Activated CD4-positive, alpha-beta T cell treated with anti-CD3 and anti-CD28 coated beads, Interleukin-2, amount 10 ng/mL, durations not matched to agents 24 days and 14 days (primary cell): ENCODE measurements at places on chromosomes 5 and 9.
A peak's percentile ranks its signal among the peaks of the same experiment; 100 is the strongest.

DNA sequence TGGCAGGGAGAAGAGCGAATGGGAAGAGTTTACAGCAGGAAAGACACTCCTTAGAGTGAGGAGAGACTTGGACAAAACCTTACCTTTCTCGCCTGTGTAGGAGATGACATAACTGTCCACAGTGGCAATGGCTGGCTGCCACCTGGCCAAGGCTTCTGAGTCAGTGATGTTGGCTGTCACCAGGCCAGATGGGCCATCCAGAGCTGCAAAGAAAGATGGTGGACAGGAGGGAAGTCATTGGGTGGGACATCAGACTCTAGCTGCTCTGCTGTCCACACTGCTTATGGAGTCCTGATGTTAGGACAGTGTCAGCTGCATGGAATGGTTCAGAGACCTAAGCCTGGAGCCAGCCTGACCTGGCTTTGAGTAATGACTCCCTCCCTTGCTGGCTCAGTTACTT lies 79.8 kb downstream of the TNC start:
- DNase-seq, result no peak

DNA sequence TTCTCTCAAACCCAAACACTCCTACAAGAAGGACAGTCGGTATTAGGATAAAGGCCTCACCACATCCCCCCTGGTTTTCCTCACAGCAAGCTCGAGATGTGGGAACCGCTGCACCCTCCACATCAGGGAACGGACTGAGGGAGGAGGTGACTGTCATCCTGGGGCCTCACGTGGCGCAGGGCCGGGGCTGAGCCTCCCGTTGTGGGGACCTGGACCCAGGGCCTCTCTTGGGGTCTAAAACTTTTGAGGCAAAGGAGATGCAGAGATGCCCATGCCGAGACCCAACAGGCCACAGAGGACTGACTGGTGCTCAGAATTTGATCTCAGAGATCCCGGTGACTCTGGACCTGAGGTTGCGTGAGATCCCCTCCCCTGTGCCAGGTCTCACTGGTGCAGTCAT lies 72.7 kb downstream of the MRPL36 start:
- no peak for DNase-seq

DNA sequence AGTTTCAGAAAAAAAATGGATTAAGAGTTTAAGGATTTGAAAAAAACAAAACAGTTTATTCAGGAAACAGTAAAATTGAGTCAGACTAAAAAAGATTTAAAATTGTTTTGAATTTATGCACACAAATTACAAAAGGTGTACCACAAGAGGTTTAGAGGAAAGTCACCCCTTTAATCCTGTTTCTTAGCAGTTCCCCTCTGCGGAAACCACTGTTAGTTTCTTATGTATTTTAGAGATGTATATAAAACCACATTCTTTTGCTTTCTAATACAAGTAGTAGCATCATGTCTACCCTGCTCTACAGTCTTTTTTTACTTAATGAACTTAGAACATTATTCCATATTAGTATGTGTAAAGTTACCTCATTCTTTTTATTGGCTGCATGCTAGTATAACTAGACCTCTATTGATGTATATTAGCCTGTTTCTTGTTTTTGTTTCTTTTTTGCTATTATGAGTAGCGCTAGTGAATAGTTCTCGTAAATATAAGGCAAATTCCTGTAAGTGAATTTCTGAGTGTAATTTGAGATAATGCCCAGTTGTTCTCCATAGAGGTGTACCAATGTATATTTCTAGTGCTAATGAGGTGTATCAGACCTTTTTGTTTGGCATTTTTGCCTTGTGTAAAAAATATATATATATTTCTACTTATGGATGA lies 20.0 kb downstream of the GPBP1 start:
- DNase-seq, result no peak

DNA sequence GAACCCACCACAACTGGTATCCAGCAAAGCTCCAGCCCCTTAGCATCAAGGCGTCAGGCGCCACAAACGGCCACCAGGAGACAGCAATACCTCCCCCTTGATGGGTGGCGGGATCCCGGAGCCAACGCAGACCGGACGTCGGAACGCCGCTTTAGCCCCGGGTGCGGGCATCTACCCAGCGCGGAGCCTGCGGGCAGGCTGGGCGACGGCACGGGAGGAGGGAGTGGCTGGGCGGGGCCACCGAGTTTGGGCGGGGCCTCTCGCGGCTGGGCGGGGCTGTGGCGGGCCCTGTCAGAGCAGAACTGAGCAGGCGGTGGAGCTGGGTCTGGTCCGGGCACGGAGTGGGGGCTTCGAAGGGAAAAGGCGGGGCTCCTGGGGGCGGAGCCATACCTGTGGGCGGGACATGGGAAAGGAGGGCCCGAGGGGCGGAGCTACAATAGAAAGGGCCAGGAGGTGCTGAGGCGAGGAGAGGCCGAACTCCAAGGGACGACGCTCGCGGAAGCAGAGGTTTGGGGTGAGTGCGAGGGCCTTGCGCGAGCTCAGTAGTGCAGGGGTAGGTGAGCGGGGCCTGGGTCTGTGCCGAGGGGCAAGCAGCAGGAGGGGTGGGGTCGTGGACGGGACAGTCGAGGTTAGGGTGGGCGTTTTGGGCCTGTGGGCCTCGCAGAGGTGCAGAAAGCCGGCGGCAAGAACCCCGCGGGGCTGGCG lies 40.2 kb upstream of the GARNL3 start:
- peak; percentile 95 for DNase-seq

DNA sequence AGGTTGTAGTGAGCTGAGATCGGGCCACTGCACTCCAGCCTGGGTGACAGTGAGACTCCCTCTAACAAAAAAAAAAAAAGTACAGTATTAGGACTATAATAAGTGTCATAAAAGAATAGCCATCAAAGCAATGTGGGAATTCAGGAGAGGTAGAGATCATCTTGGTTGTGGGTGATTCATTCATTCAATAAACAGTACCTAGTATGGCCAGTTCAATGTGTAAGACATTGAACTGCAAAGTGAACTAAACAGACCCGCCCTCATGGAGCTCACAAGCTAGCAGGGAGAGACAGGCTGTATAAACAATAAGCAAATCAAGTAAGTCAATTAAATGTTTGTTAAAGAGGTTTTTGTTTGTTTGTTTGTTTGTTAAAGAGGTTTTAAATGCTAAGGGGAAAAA lies 146.1 kb upstream of the RANBP3L start:
- no peak for DNase-seq
